ENCODE measurements at places on chromosomes 6 and 20. TPM values are rescaled to one million over a fixed set of nuclear protein-coding genes. Genes with fewer than 3 reads are reported as not detected.

DNA sequence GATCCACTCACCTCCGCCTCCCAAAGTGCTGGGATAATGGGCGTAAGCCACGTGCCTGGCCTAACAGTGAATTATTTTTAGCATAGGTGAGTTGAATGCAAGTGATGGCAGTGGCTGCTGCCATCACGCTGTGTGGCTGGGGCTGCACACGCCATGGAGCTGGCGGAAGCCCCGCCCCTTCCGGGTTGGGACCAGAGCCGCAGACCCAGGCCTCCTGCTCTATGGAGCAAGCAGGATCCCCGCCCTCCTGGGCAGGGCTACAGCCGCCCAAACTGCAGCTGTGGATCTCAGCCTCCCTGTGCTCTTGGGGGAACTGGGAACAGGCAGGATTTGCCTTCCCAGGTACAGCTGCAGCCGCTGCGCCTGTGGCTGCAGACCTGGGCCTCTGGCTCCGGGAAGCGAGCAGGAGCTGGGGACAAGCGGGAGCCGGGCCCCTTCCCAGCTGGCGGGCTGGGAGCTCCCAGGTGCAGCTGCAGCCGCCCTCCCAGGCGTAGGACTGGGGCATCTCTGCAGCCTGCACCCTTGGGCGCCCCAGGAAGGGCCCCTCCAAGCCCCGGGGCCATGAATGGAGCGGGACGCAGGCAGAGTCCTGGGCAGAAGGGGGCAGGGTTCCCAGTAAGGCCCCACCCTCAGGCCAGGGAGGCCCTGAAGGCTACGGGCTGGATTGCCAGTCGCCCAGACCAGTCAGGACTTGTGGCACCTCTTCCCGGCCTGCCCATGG, 30.9 kb upstream of the SLA2 start:
- no peak for DNase-seq

DNA sequence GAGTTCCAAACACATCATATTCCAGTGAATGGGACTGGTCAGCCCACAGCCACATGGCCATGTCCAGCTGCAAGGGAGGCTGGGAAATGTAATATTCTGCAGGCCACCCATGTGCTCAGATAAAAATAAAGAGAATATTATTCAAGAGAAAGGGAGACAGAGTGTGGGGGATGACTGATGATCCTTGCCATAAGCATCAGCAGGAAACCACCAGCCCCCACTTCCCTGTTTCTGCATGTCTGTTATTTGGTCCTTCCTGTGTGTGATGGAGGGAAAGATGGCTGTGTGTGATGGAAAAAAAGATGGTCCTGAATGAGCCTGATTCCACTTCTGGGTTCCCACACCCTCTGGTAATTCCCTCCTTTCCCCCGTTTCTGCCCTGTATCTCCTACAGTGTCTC, 13.1 kb upstream of the RSPO4 start:
- no peak for DNase-seq

DNA sequence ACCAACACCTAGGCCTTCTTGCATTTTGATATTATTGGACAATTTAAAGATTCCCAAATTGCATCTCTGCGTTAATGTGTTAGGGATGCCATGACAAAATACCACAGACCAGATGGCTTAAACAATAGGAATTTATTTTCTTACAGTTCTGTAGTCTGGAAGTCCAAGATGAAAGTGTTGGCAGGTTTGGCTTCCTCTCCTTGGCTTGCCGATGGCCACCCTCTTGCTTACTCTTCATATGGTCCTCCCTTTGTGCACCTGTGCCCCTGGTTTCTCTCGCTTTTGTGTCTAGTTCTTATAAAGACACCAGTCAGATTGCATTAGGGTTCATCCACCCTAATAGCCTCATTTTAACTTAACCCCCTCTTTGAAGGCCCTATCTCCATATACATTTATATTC, 842.4 kb upstream of the FLRT3 start:
- no peak for DNase-seq

- DNase-seq, result no peak
These were observed 15.2 kb downstream of the EIF2S2 start for GRCh38 chr20:34096699-34097444.

- DNase-seq, result no peak
These were observed 39.6 kb upstream of the AAR2 start for GRCh38 chr20:36196676-36197075.

DNA sequence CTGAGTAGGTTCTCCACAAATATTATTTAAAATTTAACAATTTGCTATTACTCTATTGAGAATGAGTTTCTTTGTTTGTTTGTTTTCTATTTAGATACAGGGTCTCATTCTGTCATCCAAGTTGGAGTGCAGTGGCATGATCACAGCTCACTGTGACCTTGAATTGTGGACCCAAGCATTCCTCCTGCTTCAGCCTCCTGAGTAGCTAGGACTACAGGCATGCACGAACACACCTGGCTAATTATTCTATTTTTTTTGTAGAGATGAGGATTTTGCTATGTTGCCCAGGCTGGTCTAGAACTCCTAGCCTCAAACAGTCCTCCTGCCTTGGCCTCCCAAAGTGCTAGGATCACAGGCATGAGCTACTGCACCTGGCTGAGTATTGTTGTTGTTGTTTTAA, 122.2 kb downstream of the PHF3 start:
- DNase-seq, result no peak

DNA sequence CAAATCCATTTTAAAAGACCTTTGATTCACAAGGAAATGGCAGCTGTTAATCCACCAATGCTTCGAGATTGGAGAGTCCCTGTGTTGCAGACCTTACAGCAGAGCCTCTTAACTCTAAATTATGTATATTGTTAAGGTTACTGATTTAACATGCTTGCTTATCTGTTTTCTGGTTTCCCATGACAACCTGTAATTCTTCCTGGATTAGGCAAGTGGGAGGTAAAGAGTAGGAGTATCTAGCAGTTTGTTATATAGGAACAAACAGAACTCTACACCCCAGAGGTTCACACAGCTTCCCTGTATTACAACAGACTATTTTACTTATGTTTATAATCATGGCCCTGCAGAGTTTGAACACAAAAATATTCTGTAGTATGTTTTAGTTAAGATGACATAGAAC, 39.5 kb downstream of the NKX2-4 start:
- DNase-seq, result no peak

- DNase-seq, result peak; percentile 68
These were observed 28.2 kb upstream of the TAF8 start for GRCh38 chr6:42021847-42022754.

GRCh38 chr20:48603819-48604405, 223.9 kb downstream of the PREX1 start:
- no peak for DNase-seq

Gene HLA-DRA
- total RNA-seq, result 26.1 TPM

Gene TCF21
- not detected for total RNA-seq

Gene CPNE5
- total RNA-seq, result 0.99 TPM

Gene ADA
- 98.8 TPM for total RNA-seq

Gene IL17A
- not detected for total RNA-seq
